Body of pancreas (tissue), 4 donors: ENCODE measurements at places on chromosomes 2 and 18. TPM values are rescaled to one million over a fixed set of nuclear protein-coding genes. Genes with fewer than 3 reads are reported as not detected.
A peak's percentile ranks its signal among the peaks of the same experiment; 100 is the strongest.

KCNIP3 gene
- 2.9 TPM for total RNA-seq

ANTXR1 gene
- total RNA-seq = 9.3 TPM

DNA sequence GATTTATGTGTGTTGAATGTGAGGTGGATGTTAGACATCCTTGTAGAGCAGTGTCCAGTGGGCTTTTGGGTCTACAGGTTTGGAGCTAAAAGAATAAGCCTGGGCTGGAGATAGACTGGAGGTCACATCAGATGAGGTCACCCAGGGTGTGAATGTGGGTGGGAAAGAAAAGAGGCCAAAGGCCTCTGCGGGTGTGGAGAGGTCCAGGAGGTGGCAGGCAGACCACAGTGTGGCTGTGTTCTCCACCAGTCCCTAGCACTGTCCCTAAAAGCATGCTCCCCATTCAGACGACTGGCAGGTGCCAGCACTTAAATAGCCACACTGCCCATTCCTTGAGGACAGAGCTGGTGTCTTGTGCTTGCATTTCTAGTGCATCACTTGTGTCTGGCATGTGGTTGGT, 4.1 kb downstream of the ATG4B start:
- no peaks in the 10 kb centered on the region for H3K27me3 ChIP-seq
- no peak for DNase-seq
- no peak overlapping the region for H3K27ac ChIP-seq
- no peak overlapping the region for H3K4me3 ChIP-seq
- no peaks in the 10 kb centered on the region for H3K36me3 ChIP-seq
- H3K4me1 ChIP-seq = peaks cover 19% of the 10 kb centered on the region

GRCh38 chr18:59708988-59709387, 11.8 kb upstream of the CCBE1 start:
- no peak overlapping the region for H3K27ac ChIP-seq
- H3K4me1 ChIP-seq = no peaks in the 10 kb centered on the region
- H3K27me3 ChIP-seq = no peaks in the 10 kb centered on the region

GRCh38 chr2:233460726-233461441, 105.7 kb downstream of the USP40 start:
- peak overlapping the region; percentile 40 for H3K27ac ChIP-seq
- H3K27me3 ChIP-seq = no peaks in the 10 kb centered on the region
- H3K36me3 ChIP-seq = no peaks in the 10 kb centered on the region
- DNase-seq = no peak
- H3K4me1 ChIP-seq = no peaks in the 10 kb centered on the region
- no peak overlapping the region for H3K4me3 ChIP-seq

GRCh38 chr18:11749305-11749704, 60.2 kb downstream of the GNAL start:
- H3K4me3 ChIP-seq = no peak overlapping the region
- H3K4me1 ChIP-seq = peaks cover 15% of the 10 kb centered on the region
- peaks cover 11% of the 10 kb centered on the region for H3K27me3 ChIP-seq
- H3K27ac ChIP-seq = no peak overlapping the region

- H3K36me3 ChIP-seq = no peaks in the 10 kb centered on the region
- H3K27ac ChIP-seq = no peak overlapping the region
- no peak for DNase-seq
- H3K4me3 ChIP-seq = no peak overlapping the region
- H3K27me3 ChIP-seq = no peaks in the 10 kb centered on the region
These were observed 59.0 kb downstream of the E2F6 start for GRCh38 chr2:11406958-11407381.

DNA sequence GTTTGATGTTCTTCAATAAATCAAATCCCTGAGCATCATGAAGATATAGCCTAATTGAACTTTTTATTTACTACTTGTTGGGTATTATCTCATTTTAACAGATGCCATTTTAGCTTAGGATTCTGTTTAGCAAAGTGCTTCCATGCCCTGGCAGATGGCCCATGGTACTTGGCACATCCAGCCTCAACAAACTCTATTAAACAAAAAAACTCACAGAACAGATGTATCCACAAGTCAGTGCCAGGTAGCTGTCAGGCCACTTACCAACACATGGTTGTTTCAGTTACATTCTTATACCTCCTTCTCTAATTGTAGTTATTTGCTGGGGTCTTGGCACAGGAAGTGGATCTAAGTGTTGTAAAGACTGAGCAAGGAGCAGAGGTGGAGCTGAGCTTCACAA, 29.6 kb downstream of the GAD1 start:
- no peak for DNase-seq
- no peaks in the 10 kb centered on the region for H3K27me3 ChIP-seq
